ENCODE measurements at places on chromosomes 2 and 18.

DNA sequence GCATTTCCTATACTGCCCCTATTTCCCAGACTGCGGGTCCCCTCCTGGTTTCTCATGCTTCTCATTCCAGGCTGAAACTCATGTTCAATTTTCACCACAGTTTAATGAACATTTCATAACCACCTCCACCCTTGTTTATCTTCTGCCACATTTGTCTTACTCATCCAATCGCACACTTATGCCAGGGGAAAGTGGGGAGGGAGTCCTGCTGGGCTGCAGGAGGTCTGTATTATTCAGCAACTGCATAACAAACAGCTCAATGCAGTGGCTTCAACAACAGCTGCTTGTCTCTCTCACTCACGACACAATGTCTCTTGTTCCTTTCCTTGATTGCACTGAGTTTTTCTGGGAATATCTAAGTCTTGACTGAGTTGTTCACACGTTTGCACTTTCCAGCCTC, 106.0 kb downstream of the ZNF519 start:
- no peak for DNase-seq

- DNase-seq, result peak; percentile 63
These were observed 45.6 kb downstream of the ZNF519 start for GRCh38 chr18:14086458-14087231.

- no peak for DNase-seq
These were observed 25.2 kb downstream of the CCDC74A start for GRCh38 chr2:131552871-131553270.

- DNase-seq, result peak; percentile 48
These were observed 321.4 kb downstream of the IRS1 start for GRCh38 chr2:226478109-226478809.

DNA sequence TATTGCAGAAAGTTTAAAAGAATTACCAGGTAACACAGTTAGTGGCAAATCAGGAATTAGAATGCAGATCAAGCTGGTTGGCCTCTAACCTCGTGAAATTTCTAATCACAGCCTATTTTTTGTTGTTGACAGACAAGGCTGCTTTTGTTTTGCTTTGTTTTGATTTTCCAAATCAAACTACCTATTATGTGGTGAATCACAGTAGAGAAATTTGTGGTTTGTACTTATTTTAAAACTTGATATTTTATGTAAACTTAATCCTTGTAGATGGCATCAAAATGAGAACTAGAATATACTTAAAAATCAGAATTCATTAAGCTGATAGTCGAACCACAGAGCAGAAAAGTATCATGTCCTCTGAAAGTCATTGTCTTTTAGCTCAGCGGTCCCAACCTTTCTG, 258.1 kb downstream of the CTNNA2 start:
- DNase-seq, result no peak

GRCh38 chr2:651951-652373, 25.2 kb downstream of the TMEM18 start:
- DNase-seq, result no peak

- DNase-seq, result no peak
These were observed 972 bp upstream of the COBLL1 start for GRCh38 chr2:164842624-164842966.

- peak; percentile 67 for DNase-seq
These were observed 3.5 kb upstream of the NEURL3 start for GRCh38 chr2:96508521-96509113.

DNA sequence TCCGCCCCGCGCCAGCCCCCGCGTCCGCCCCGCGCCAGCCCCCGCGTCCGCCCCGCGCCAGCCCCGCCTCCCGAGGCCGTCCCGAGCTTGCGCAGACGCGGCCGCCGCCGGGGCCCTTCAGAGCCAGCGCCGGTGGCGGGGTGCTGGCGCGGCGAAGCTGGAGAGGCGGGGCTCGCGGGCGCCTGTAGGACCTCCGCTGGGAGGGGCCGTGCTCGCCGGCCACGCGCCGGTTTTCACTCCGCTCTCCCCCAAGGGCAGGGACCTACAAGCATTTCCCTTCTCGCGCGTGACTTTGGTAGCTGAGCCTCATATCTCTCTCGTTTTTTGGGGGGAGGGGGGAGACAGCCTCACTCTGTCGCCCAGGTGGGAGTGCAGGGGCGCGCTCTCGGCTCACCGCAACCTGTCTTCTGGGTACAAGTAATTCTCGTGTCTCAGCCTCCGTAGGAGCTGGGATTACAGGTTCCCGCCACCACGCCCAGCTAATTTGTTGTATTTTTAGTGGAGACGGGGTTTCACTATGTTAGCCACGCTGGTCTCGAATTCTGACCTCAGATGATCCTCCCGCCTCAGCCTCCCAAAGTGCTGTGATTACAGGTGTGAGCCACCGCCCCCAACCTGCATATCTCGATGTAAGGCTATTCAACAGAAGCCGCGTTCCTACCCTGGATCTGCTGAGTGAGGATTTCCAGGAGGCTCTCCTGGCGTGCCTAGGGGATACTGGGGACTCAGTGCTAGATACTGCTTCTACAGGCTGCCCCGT, at the start of gene ZNF514:
ZNF514 (minus strand) TSS at position 159 of the 760 bp plus-strand sequence. CDS start 6,595 bp downstream, outside the sequence.
- DNase-seq, result peak; percentile 98

- DNase-seq, result no peak
These were observed 55.4 kb upstream of the RMP24 start for GRCh38 chr18:35917043-35917442.

GRCh38 chr2:38098421-38099098, 22.6 kb upstream of the CYP1B1 start:
- no peak for DNase-seq

- no peak for DNase-seq
These were observed 260.7 kb downstream of the SPAG16 start for GRCh38 chr2:213544940-213545339.

GRCh38 chr2:40814616-40815015, 362.7 kb upstream of the SLC8A1 start:
- DNase-seq, result peak; percentile 3

DNA sequence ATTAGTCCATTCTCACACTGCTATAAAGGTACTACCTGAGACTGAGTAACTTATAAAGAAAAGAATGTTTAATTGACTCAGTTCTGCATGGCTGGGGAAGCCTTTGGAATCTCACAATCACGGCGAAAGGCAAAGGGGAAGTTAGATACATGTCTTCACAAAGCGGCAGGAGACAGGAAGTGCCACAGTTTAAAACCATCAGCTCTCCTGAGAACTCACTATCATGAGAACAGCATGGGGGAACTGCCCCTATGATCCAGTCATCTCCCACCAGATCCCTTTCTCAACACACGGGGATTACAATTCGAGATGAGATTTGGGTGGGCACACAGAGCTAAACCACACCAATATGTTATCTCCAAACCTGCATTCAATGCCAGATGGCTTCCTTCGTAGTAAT, 716.1 kb downstream of the DCC start:
- no peak for DNase-seq

GRCh38 chr2:238139196-238140039, 950 bp downstream of the KLHL30 start:
- no peak for DNase-seq

DNA sequence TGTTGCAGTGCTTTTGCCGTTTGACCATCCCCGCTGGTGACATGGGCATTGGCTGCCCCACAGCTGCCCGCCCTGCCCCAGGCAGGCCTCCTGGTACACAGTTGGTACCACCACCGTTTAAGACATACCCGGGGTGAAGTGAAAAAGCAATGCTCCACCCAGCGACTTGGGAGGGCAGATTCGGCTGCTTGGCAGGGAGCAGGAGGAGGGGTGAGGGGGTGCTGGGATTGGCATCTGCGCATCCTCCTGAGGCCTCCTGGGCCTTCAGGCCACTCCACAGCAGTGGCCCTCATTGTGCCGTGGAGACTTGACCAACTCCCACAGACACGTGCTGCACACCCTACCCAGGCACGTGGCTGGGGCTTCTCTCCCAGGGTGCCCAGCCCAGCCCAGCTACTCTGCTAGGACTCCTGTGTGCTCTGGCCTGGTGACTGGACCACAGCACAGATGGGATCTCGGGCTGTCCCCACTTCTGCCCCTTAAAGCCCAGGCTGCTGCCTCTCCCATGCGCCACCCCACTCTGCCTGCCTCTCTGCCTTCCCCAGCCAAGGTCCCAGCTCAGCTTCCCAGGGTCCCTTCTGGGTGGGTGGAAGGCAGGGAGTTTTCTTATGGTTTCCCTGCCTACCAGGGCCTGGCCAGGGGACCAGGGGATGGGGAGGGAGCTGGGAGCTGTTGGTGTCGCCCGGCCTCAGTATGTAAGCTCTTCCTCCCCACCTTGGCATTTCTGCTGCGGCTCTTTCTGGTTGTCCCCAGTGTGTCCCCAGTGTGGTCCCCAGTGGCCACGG, 157.0 kb upstream of the HS6ST1 start:
- DNase-seq, result peak; percentile 45

- peak; percentile 15 for DNase-seq
These were observed 313.8 kb downstream of the PDE11A start for GRCh38 chr2:177758591-177759371.

GRCh38 chr2:51667679-51668078, 635.7 kb upstream of the NRXN1 start:
- no peak for DNase-seq

DNA sequence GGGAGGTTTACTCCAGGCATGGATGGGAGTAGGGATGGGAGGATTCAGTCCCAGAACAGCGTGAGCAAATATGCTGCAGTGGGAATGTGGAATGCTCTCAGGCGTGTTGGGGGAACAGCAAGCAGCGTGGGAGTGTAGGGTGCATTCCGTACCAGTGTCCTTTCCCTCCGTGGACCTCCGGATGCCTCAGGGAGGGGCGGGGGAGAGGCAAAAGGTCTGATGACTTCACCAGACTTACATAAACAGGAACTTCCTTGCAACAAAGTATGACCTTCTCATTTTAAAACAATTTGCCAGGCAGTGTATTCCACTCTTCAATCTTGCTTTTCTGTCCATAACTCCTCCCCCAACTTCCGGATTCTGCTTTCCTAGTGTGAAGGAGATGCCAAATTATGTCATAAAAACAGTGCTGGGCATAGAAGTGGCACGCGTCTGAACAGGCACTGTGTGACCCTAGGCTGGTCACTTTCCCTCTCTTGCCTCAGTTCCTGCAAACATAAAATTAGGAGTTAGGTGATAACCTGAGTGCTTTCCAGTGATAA, 36.9 kb downstream of the RPL37A start:
- DNase-seq, result peak; percentile 87

DNA sequence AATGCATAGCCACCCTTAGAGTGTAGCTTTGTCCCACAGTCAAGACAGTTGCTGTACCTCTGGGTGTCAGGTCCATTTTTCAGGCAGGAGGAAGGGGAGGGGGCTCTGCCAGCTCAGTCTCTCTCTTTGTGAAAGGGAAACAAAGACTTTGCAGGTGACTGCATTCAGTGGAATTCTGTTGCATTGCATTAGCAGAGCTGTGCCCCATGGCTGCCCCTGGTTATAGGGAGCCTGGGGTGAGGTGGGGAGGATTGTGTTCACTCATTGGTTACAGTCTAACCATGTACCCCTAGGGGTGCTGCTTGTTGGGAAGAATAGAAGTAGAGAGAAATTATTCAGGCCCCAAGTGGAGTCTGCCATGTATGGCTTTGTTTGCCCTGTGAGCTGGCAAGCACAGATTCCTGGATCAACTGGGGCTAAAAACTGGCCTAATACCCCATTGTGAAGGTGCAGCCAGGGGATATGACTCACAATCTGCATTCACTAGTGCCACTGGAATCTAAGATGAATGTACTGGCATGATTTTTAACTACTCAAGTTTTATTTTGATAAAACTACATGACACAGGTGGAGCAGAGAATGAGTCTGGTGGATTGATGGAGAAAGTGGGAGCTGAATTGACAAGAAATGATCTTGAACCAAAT, 118.4 kb downstream of the SH3BP4 start:
- peak; percentile 76 for DNase-seq

DNA sequence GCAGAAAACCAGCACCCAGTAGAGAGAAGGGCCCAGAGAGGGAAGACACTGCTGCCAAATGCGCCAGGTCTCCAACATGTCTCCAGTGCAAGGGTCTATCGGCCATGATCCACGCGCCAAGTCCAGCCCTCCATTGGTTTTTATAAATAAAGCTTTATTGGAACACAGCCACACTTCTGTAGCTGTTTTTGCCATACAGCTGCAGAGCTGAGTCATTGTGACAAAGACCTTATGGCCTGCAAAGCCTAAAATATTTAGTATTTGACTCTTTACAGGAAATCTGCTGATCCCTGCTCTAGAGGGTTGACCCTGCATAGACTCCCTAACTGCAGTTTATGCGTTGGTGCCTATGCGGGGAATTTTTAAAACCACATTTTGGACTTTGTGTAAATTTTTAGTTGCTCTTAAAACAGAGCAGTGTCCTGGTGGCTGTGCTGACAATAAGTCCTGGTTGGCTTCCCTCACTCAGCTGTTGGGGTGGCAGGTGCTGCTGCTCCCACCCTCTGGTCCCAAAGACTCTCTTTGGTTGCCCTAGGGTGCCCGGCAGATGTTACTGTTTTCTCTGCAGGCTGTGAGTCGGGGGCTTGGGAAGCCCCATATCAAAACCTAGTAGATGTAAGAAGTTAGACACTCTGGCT, 154.9 kb downstream of the CTIF start:
- DNase-seq, result no peak

GRCh38 chr2:209960045-209960444, 42.4 kb upstream of the RPE start:
- DNase-seq, result no peak

DNA sequence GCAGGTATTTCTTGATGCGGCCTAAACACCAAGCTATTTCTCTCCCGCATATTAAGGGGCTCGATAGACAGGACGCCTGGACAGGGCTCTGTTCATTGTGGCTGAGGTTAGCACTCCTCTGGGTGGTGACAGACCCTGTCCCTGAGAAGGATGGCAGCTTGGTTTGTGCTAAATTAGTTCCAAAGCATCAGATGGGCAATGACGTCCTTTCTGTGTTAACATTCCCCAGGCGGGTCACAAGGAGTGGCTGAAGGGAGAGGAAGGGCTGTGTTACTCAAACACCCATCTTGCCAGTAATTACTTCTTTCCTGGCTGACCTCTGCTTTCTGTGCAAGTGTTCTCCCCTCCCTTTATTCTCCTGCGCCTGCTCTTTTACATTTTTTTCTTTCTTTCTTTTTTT, 75.0 kb downstream of the TMEM247 start:
- DNase-seq, result no peak

GRCh38 chr2:181471783-181472182, 14.6 kb downstream of the ITGA4 start:
- DNase-seq, result no peak

DNA sequence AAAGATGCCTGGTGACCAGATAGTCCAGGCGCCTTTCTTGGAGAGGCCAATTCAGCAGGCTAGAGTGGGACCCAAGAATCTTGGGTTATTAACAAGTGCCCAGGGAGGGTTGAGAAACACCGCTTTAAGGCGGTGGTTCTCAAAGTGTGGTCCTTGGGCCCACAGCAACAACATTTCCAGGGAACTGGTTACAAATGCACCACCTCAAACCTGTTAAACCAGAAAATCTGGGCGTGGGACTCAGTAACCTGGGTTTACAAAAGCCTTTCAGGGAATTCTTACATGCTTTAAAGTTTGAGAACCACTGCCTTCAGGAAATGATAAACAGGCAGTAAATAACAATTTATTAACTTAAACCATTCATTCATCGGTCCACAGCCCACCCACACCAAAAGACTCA, 92.5 kb downstream of the SP3 start:
- no peak for DNase-seq

- DNase-seq, result peak; percentile 72
These were observed 1.1 kb downstream of the RNF103 start for GRCh38 chr2:86622519-86623042.

Measured in osteoblast (primary cell).